ENCODE measurements at places on chromosomes 5 and 9.

GRCh38 chr5:149054416-149054815 is 8.4 kb downstream of the SH3TC2 start:
- no peak for DNase-seq

DNA sequence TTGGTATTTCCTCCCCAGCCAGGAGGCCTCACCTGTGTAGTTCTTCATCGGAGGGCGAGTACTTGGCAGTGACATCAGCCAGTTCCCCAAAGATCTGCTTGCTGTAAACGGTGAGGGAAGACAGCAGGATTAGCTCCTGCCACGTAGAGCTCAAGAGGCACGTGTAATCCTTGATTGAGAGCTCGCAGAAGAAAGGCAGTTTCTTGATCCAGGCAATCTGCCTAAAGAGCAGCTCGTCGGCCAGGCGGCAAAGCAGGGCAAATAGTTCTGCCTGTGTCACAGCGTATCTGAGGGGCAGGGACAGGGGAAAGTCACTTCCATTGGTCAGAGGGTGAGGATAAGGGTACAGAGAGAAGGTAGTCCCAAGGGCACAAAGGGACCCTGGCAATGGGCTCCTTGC is 28.6 kb upstream of the NR5A1 start:
- DNase-seq, result no peak

- peak; percentile 43 for DNase-seq
These were observed 65.1 kb upstream of the IQGAP2 start for GRCh38 chr5:76337953-76338451.

DNA sequence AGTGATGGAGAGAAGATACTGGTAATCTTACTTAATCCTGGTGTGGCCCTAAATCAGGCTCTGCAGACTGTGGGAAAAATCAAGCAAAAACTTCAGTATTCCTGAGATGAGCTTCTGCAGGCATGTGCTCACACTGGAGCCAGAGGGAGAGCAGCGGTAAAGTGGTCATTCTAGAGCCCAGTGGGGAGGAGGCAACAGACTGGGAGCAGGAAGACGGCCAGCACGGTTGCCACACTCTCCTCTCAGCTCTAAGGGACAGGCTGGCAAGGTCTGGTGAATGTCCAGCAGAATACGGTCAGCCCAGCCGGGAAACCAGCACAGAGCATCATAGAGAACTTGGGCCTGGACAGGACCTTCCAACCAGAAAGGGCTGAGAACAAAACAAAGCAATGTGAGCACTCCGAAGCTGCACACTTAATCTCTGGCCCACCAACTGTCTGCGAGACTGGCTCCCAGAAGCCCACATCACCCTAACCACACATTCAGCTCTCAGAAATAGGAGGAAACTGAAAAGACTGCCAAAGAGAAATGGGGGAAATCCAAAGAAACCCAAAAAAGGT is 30.3 kb downstream of the MED27 start:
- DNase-seq, result no peak

GRCh38 chr9:124403246-124403645 is 12.0 kb downstream of the PSMB7 start:
- DNase-seq, result no peak

DNA sequence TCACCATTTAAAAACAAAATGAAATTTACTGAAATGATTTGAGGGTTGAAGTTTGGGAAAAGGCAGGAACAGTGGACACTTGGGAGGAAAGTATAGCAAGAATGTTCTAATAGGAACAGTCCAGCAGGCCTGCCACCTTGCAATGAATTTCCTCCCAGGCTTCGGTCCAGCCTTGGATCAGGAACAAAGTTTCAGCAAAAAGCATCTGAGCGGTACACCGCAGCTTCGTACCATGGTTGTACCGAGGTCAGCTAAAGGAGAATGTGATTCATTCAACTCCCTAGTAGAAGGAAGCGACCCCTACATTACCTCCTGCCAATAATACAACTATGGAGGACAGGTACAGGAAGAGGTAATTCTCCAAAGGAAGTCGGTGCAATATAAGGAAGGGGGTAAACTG is 111.4 kb downstream of the ENC1 start:
- DNase-seq, result peak; percentile 43

DNA sequence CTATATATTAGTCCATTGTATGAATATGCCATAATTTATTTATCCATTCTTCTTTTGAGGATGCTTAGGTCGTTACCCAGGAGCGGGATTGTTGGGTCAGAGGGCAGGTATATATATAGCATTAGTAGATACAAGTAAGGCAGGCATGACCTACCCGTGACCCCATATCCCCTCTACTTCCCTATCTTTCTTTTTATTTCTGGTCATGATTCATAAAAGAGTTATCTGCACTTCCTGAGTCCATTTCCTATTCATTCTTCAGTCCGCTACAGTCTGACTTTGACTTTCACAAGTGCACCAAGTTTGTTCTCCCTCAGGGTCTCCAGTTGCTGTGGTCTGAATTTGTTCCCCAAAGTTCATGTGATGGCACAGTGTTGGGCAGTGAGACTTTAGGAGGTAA is 6.9 kb downstream of the RHOBTB3 start:
- DNase-seq, result no peak

- DNase-seq, result peak; percentile 86
These were observed 36.7 kb upstream of the KCNIP1 start for GRCh38 chr5:170466988-170467707.

- DNase-seq, result no peak
These were observed 4.1 kb upstream of the CLK4 start for GRCh38 chr5:178630951-178631350.

- peak; percentile 76 for DNase-seq
These were observed 3.6 kb downstream of the PSMB7 start for GRCh38 chr9:124411514-124412227.

GRCh38 chr9:102355982-102356381 is 617.5 kb upstream of the GRIN3A start:
- no peak for DNase-seq

GRCh38 chr5:78602400-78602799 is 46.2 kb downstream of the LHFPL2 start:
- no peak for DNase-seq

GRCh38 chr5:155898284-155898683 is 428.7 kb upstream of the SGCD start:
- no peak for DNase-seq

DNA sequence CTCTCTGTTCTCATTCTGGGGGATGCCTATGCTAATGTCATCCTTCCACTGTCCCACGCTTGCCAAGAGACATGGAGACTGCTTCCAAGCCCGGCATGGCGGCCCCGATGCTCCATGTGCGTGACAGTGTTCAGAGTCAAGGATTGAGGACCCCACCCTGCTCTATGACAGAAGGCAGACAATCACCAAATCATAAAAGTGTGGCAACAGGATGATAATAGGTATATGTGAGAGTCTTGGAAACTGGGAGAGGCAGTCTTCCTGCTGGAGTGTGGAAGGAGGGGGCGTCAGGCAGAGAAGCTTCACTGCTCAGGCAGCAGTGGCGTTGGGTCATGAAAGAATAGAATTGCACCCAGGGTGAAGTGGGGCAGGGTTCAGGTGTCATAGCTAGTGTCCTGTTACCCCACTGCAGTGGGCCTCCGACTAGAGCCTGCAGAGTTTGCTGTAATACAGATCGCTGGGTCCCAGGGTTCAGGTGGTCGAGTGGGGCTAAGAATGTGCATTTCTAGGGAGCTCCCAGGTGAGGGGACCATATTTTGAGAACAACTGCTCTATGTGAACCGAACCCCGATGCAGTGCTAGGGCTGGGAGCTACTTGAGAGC is 12.5 kb upstream of the GADD45G start:
- no peak for DNase-seq

- DNase-seq, result no peak
These were observed 29.3 kb upstream of the TARS1 start for GRCh38 chr5:33411498-33411897.

GRCh38 chr9:86940774-86941173 is 6.5 kb downstream of the GAS1 start:
- no peak for DNase-seq

DNA sequence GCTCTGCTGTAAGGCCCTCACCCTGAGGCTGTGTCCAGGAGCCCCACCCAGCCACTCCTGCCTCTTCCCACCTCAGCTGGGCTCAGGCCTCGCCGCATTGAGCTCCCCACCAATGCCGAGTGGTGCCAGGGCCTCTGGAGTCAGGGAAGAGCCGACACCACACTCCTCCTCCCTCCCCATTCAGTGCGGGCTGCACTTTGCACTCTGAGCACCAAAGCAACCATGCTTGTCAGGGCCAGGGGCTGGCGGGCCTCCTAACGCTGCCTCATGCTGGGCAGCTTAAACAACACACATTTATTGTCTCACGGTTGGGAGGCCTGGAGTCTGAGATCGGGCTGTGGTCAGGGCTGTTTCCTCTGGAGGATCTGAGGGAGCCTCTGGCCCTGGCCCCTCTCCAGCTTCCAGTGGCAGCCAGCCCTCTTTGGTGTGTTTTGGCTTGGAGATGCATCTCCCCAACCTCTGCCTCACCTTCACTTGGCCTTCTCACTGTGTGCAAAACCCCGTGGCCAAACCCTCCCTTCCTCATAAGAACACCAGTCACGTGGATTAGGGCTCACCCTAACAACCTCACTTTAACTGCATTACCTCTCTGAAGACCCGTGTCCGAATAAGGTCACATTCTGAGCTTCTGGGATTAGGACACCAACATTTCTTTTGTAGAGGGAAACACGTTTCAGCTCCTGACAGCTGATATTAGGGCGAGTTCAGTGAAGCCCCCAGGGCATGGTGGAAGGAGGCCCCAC is 157.8 kb downstream of the MED10 start:
- DNase-seq, result no peak

DNA sequence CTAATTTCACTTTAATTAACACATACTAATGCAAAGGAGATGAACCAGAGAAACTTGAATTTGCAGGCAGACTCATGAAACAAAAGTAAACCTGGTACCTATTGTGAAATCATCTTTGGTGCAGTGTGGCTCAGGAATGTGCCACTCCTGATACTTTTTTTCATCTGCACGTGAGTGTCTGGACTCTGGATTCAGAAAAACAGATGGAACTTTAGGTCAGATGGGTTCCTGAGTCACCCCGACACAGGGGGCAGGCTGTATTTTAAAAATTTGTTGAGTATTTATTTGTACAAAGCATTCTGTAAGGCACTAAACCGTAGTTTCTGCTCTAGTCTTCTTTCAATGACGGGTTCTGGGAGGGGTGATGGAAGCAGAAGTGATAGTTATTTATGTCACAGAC is 52.2 kb upstream of the TUT7 start:
- DNase-seq, result no peak

- no peak for DNase-seq
These were observed 581.8 kb upstream of the WWC1 start for GRCh38 chr5:167709625-167710024.

DNA sequence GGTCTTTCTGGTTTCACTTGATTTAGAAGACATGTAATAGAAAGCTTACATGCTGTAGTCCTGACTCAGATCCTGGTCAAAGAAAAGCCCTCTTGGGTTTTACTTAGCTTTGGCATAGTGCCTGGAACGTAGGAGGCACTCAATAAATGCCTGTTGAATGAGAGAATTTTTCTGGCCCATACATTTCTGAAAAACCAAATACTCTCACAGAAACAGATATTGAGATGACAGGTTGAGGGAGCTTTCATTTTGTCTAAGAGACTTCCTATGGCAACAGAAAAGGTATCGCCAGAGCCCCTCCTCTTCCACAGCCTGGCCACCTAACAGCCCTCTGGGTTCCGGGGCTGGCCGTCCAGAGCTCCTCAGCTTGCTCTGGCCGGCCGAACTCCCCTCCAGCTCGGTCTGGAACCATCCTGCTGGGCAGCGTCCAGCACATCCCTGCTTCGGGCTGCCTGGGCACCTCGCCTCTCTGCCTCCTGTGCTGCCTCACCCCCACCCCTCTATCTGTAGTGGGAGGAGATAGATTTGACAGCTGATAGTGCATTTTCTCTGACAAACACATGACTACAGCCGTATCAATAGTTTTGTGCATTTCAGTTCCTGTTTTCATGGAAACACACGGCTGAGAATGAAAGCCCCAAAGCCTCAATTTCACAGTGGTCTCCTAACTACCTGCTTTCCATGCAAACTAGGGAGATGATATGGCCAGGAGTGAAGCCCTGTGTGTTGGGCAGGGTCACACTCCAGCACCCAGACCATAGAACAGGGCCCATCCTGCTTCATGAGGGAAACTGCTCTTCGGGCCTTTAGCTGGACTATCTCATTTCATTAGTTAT is 1.1 kb downstream of the IL4 start:
- DNase-seq, result peak; percentile 76

DNA sequence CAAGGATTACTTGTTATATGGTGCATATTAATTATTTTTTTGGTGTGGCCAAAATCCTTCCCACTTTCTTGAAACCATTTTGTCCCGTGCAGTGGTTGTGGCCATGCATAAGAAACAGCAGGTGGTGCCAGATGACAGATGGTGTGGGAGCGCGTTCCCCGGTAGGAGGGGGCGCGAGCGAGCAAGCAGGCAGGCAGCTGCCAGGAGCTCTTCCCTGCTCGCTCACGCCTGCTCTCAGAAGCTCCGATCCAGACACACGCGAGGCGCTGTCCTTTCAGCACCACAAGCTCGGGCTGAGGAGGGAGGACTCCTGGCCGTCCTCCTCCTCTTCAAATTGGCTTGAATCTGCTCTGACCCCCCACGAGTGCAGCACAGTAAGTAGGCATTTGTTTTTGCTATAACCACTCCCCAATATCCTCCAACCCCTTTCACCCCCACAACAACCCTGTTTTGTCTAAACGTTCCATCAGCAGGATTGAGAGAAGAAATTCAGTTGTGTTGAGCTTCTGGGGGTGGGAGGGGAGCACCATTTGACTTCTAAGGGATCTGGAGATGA is at the start of gene NSG2:
NSG2 (plus strand) TSS at position 237 of the 556 bp plus-strand sequence. CDS start 1,050 bp downstream, outside the sequence.
- peak; percentile 82 for DNase-seq

GRCh38 chr5:124665625-124666024 is 80.8 kb downstream of the ZNF608 start:
- DNase-seq, result no peak

GRCh38 chr5:52743012-52743411 is 44.7 kb upstream of the ITGA1 start:
- DNase-seq, result peak; percentile 77

GRCh38 chr9:111821006-111821528 is 26.3 kb upstream of the SHOC1 start:
- DNase-seq, result no peak

- DNase-seq, result no peak
These were observed 2.9 kb downstream of the B4GALT1 start for GRCh38 chr9:33164138-33164809.

DNA sequence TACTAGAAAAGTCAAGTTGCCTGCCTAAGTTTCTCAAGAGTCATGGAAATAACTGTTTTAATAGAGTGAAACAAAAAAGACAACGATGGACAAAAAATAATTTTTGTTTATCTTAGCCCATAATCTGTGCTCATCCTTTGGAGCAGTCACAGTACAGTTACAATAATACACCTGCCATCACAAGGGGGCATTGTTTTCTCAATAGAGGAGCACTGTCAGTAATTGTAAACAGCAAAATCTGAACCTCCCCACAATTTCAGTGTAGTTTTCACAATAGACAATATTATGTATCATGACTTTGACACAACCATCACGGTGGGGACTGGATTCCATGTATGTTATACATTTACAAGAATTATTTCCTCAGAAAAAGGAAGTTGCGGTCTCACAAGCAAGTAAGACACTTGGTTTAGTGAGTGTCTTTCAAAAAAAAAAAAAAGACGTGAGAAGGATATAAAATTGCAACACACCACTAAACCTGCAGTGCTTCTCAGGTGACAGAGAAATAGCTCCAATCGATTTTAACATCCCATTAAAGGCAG is 586.3 kb downstream of the PTPRD start:
- DNase-seq, result no peak

- no peak for DNase-seq
These were observed 2.0 kb downstream of the ADAMTS13 start for GRCh38 chr9:133424187-133424586.

All from dermis microvascular lymphatic vessel endothelial cell (primary cell).